Panc1 (cell line): ENCODE measurements at places on chromosomes 12 and 14.

GRCh38 chr12:115074617-115075016 lies 390.6 kb upstream of the TBX3 start:
- no peak for DNase-seq

DNA sequence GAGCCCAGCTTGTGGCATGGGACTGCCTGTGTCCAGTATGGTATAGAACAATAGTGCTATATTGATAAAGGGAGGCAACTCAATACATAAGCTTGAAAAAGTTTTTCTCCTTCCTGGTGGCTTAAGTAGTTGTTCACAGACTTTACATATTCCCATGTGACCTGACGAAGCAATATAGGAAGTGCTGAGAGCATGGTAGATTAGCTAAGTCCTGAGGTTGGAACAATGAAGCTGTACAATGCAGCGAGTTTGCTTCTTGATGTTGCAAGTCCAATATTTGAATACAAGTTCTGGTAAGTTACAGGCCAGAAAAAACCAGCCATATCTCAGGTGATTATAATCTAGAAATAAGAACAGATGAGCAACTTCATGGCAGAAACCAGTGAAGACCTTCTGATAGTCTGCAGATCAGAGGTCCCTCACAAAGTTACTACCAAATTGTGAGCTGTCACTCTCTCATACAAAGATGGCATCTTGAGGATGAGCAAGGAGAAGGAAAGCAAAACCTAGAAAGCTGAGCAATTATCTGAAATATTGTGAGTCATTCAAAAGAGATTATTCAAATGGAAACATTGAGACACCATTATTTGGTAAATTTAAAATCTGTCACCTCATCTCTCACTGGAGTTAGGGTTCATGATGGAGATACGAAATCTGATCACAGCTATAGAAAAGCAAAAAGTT lies 72.9 kb upstream of the BTG1 start:
- DNase-seq = no peak

- no peak for DNase-seq
Observed at GRCh38 chr12:18158774-18159557, 69.0 kb upstream of the RERGL start.

DNA sequence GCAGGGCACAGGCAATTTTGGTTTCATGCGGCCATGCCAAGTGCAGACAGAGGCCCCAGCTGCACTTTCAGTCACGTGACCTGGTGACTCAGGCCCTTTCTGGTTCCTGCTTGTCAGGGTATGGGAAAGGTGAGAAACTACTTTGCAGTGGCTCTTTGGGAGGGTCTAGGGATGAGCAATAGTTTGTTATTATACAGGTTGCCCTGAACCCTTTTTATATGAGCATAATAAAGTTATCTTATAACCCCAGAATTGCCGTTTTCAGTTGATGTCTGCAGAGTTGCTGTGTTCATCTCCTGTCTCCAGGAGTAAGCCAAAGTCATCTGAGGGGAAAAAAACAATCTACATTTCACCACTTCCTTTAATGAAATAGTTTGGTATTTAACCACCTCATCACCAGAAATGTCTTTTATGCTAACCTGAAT lies 30.9 kb upstream of the EMP1 start:
- DNase-seq = no peak

- no peak for DNase-seq
Observed at GRCh38 chr12:12447837-12448236, 91.0 kb downstream of the BORCS5 start.

- no peak for DNase-seq
Observed at GRCh38 chr12:90833228-90833627, 121.7 kb downstream of the CCER1 start.

GRCh38 chr12:105256011-105256410 lies 20.0 kb upstream of the APPL2 start:
- no peak for DNase-seq

GRCh38 chr12:3228552-3228951 lies 151.4 kb downstream of the TSPAN9 start:
- DNase-seq = no peak

- DNase-seq = no peak
Observed at GRCh38 chr14:35220920-35221319, 71.3 kb upstream of the PSMA6 start.

DNA sequence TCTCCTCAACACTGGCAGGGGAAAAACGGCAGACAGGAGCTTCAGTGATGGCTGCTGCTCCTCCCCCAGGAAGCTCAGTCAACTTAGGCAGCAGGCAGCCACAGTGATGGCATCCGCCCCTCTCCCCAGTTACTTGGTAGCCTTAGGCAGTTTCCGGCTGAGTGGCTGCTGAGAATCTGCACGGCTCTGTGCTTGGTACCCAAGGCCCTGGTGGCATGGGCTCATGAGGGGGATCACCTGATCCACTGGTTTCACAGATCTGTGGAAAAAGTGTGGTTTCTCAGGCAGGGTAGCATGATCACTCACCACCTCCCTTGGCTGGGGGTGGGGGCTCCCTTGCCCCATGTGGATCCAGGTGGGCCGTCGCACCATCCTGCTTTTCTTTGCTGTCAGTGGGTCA lies 244.6 kb upstream of the MDGA2 start:
- no peak for DNase-seq

- DNase-seq = no peak
Observed at GRCh38 chr12:51844854-51845253, 3.7 kb downstream of the FIGNL2 start.

DNA sequence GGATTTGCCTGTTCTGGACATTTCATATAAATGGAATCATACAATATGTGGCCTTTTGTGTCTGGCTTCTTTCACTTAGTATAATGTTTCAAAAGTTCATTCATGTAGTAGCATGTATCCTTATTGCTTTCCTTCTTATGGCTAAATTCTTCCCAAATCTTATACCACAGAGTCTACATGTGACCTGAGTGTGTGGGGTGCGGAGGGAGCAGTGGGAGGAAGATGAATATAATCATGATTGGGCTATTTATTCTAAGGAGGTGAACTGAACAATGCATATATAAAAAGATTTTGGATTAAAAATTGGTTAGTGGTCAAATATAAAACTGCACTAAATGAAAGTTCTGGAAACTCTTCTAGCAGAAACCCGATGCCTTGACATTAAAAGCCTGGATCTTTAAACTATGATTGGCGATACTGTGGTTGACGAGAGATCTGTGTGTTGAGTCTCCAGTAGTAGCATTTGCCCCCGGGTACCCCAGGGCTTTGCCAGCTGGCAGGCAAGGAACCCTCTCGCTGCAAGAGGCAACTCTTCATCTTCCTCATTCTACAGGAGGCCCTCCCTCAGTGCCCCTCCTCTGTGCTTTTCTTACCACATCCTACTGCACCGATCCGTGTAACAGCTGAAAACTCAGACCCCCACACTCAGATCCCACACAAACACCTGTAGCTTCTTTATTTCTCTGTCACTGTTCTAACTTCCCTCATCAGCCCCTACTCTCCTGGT lies 2.6 kb downstream of the CYP46A1 start:
- DNase-seq = no peak

DNA sequence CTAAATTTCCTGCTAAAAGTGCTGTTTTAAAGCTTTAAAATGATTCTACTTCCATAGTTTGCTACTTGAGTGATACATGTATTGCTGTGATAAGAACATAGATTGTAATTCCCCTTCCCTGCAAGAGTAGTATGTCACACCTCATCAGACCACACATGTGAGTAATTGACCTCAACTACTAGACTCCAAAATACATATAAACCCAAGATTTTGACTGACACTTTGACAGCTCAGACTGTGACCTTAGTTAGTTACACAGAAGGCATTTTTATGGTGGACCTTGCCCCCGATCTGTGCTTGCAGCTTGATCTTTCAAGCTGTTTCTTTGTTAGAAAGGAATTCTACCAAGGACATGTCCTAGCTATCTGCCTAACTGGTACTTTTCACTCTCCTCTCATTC lies 18.6 kb downstream of the APOBEC1 start:
- no peak for DNase-seq

DNA sequence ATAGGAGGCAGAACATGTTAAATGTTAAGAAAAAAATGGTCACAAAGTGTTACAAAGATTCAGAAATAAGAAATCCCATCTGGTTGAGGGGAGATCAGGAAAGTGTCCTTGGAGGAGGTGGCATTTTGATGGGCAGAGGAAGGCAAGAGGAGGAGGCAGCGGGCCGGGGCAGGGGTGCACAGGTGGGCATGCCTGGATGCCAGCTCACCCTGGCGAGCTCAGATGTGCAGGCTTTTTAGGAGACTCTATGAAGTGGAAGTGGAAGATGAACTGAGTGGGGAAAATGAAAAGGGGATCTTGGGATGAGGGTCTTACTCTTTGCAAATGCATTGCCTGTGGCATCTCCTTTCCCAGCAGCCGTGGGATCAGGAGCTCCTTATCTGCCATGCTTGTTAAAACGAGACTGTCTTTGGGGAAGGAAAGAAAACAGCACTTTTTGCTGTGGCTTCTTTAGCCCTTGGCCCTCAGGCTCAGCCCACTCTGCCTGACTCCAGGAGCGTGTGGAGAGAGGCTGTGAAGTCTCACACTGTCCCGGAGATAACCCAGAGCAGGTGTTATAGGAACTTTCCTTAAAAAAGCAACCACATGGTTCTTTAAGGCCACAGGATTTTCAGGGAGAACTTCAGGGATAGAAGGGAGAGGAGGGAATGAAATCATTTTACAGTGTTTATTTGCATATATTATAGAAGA lies 62.6 kb downstream of the ELK3 start:
- no peak for DNase-seq

DNA sequence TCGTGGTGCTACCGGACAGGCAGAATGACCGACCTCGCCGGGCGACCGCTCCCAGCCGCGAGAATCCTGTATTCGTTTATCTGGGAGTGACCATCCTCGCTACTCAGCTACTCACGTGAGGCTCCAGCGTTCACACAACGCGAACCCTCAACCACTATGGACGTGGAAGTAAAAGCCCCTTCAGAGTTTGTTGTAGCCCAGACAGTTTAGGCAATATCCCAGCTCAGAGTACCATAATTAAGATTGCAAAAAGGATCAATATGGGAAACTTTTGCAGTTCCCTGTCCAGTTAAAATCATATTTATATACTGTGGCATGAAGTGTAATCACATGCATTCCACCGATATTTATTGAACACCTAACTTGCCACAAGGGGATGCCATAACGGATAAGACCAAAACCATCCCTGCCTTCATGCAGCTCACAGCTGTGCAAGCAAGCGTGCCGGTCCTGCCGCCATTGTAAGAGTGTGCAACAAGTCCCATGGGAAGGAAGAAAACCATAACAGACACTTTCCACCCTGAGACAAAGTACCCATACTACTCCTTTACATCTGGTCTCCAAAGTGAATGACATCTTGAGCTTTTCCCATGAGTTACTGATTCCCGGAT lies 938 bp upstream of the MAX start:
- no peak for DNase-seq

- no peak for DNase-seq
Observed at GRCh38 chr14:54148251-54148650, 191.6 kb upstream of the BMP4 start.

- peak; percentile 73 for DNase-seq
Observed at GRCh38 chr12:51531978-51532497, 59.0 kb upstream of the SCN8A start.

GRCh38 chr14:99191395-99192027 lies 80.5 kb downstream of the BCL11B start:
- DNase-seq = no peak

GRCh38 chr14:82533351-82533750 lies 999.7 kb upstream of the SEL1L start:
- DNase-seq = no peak

- DNase-seq = no peak
Observed at GRCh38 chr12:67709367-67709954, 60.9 kb downstream of the DYRK2 start.

DNA sequence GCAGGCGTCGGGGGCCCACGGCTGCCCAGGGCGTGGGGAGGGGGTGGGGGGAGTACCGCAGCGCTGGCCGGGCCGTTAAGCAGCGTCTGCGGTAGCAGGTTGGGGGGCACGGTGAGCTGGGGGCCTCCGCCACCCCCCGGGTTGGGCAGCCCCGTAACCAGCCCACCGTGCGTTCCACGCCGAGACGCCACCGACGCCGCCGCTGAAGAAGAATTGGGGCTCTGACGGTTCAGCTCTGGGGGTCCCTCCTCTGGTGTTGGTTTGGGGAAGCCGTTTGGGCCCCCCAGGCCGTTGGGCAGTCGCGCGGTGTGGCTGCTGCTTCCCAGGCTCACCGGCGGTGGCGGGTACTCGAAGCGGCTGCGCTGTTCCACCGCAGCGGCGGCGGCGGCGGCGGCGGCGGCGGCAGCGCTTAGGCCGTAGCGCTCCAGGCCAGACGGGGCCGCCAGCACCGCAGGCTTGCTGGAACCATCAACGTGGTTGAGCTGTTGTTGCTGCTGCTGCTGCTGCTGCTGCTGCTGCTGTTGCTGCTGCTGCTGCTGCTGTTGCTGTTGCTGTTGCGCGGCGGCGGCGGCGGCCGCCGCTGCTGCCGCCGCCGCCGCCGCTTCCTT lies 1.5 kb downstream of the IRF2BPL start:
- DNase-seq = no peak

DNA sequence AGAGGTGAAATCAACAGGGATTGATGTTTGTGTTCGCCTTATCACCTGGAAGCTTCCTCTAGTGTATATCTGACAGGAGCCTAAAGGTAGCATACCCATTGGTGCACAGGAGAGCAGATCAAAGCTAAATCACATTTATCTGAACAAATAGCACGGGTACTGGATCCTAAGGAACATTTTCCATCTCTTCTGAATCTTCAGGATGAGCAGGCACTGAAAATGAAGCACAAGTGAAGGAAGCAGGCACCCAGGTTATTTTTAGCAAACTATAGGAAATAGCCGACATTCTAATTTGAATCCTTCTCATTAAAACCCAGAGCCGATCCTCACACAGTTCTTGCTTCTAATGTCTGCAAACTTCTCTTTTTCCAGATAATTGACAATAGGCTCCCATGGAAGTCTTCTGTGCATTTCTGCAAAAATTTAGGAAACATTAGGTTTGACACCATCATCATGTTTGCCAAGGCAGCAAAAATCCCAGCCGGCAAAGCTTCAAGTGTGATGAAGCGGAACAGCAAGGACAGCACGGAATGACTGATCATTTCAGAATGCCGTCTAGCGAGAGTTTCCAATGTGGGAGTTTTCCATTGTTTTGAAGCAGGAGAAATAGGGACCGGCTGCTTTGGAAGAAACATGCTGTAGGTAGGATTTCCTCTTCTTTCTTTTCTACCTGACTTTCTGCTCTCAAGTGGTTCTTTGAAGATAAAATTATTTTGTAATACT lies 24.3 kb upstream of the RGS6 start:
- no peak for DNase-seq

- no peak for DNase-seq
Observed at GRCh38 chr14:94381149-94382030, 7.0 kb downstream of the SERPINA1 start.

DNA sequence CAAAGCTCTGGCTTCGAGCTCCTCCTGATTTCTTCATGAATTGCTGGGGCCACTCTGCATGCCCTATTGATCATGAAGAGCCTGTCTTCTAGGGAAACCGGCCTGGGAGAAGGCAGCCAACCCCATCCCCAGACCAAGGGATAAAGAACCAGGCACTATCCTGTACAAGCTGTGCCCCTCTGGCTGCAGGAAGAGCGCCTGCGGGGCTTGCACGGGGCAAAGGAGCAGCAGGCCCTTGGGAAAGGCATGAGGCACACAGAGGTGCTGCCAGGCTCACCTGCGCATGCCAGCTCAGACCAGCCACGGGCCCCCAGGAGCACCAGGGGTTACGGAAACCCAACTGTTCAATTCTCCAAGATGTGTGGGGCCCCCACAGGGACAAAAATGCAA lies 2.1 kb downstream of the ITPK1 start:
- no peak for DNase-seq
